A549 treated with dexamethasone at 1 μM for 4 hours (cell line): ENCODE measurements at places on chromosomes 7 and 10. TPM values are rescaled to one million over a fixed set of nuclear protein-coding genes. Genes with fewer than 3 reads are reported as not detected.

ZNF398 gene
- 8.1 to 11.4 TPM (median 9.8 TPM) in 5 replicates for total RNA-seq

HOXA2 gene
- total RNA-seq = 0.61 to 0.88 TPM (median 0.69 TPM) in 5 replicates

PGAM2 gene
- not detected in 5 replicates for total RNA-seq

ANKRD61 gene
- total RNA-seq = 0.26 to 0.97 TPM (median 0.67 TPM) in 5 replicates

EGR2 gene
- total RNA-seq = 0.21 to 0.50 TPM (median 0.38 TPM) in 5 replicates

TAS2R41 gene
- not detected in 5 replicates for total RNA-seq

CYP3A5 gene
- total RNA-seq = 1.3 to 1.8 TPM (median 1.4 TPM) in 5 replicates

CRHR2 gene
- total RNA-seq = 0.05 to 0.07 TPM (median 0.05 TPM) in 4 of 5 replicates, not detected in the other

FOXP2 gene
- total RNA-seq = not detected in 5 replicates

ATOH7 gene
- 0.09 to 0.33 TPM (median 0.21 TPM) in 5 replicates for total RNA-seq

RASA4B gene
- total RNA-seq = 0.70 to 2.3 TPM (median 2.0 TPM) in 5 replicates

GNAT3 gene
- total RNA-seq = not detected in 5 replicates

CFAP70 gene
- total RNA-seq = 0.08 to 0.20 TPM (median 0.14 TPM) in 5 replicates

GBX1 gene
- total RNA-seq = 0.09 to 0.22 TPM (median 0.13 TPM) in 4 of 5 replicates, not detected in the other

NME8 gene
- total RNA-seq = not detected in 5 replicates

LAMB4 gene
- 0.13 to 0.36 TPM (median 0.19 TPM) in 5 replicates for total RNA-seq

KCND2 gene
- not detected in 5 replicates for total RNA-seq

CREB5 gene
- 3.5 to 5.9 TPM (median 4.4 TPM) in 5 replicates for total RNA-seq

HABP2 gene
- 0.07 to 0.14 TPM (median 0.11 TPM) in 5 replicates for total RNA-seq

ADIRF gene
- 0.14 TPM in 1 of 5 replicates, not detected in the others for total RNA-seq
